Naive thymus-derived CD8-positive, alpha-beta T cell (primary cell): ENCODE measurements at places on chromosomes 6 and 20. TPM values are rescaled to one million over a fixed set of nuclear protein-coding genes. Genes with fewer than 3 reads are reported as not detected.

DNA sequence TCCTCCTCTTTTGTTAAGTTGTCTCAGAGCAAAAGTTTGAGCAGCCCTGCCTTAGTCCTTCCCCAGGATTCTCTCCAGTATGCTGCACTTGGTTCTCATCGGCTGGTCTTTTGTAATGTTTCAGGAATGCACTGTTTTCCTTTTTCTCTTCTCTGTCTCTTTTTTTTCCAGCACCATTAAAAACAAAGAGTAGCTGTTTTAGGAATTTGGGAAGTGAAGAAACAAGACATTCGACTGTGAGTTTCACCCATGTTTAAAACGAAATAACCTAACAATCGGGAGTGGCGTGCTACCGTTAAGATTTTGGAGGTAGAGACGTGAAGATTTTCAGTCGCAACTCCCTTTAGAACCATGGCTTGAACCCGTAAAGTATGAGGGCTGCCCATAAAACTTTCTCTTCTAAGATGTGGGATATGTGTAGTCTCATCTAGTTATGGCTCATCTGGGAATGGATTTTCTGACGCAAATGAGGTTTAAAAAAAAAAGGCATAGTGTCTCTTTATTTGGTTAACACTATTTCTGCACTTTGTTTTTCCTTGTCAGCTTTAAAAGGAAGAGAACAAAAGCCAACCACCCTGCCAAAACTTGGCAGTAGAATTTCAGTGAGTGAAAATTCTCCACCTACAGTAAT, 35.9 kb upstream of the RAB23 start:
- no peak overlapping the region for H3K27ac ChIP-seq
- H3K4me1 ChIP-seq, result no peaks in the 10 kb centered on the region
- peaks cover 3% of the 10 kb centered on the region for H3K27me3 ChIP-seq

- H3K27ac ChIP-seq, result no peak overlapping the region
- DNase-seq, result no peak
- no peaks in the 10 kb centered on the region for H3K27me3 ChIP-seq
- H3K4me1 ChIP-seq, result no peaks in the 10 kb centered on the region
- H3K36me3 ChIP-seq, result no peaks in the 10 kb centered on the region
These were observed 65.9 kb upstream of the HCRTR2 start for GRCh38 chr6:55108134-55109130.

Gene PPP1R3G
- not detected for total RNA-seq

Gene ARFGEF3
- not detected for total RNA-seq

DNA sequence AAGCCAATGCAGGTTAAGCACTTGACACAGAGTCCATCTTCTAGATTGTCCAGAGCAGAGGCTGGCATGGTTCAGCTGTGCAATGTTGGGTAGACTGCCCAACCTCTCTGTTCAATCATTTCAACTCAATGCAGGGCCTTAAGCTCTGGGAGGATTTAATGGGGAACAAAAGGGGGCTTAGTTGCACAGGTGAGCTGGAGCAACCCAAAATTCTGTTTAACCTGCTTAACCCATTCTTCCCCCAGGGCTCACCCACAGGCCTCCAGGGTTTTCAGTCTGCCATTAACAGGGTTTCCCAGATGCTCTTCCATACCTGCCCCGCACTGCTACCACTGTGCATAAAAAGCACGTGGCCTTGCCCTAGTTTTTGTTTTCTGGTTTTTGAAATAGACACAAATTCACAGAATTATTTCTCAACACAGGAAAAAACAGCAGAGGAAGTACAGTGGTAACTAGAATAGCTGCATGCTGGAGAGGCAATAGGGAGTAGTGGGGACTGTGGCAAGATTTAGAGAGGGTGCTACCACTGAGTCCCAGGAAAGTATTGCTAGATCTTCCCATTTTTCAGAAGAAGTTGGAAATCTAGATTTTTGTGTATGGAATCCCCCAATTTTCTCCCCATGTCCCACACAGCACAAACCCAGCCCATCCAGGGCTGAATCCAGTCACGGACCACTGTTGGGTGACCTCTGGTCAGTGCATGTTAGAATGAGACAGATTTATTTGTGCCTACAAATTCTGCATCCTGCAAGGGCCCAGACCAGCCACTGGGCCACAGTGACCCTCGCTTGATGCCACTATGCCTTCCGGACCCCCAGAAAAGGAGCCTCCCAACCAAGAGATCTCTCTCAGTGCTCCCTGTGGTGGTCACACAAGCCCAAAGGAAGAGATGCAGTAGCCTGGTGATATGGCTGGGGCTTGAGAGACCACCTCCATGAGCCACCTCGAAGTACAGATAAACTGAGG, 4.6 kb downstream of the PTGIS start:
- H3K27me3 ChIP-seq, result peaks cover 79% of the 10 kb centered on the region
- no peaks in the 10 kb centered on the region for H3K36me3 ChIP-seq
- H3K4me1 ChIP-seq, result peaks cover 3% of the 10 kb centered on the region
- no peak for DNase-seq
- no peak overlapping the region for H3K27ac ChIP-seq

Gene BCAS4
- total RNA-seq, result 77.4 TPM

Gene GFRAL
- not detected for total RNA-seq

GRCh38 chr20:9143926-9144325, 75.0 kb downstream of the PLCB4 start:
- no peak for DNase-seq
- no peak overlapping the region for H3K27ac ChIP-seq
- H3K36me3 ChIP-seq, result no peaks in the 10 kb centered on the region
- no peaks in the 10 kb centered on the region for H3K4me1 ChIP-seq
- no peaks in the 10 kb centered on the region for H3K27me3 ChIP-seq
